ENCODE measurements at places on chromosomes 11 and 22.

- DNase-seq = no peak
These were observed 12.8 kb downstream of the MAPK8IP2 start for GRCh38 chr22:50613291-50613981.

DNA sequence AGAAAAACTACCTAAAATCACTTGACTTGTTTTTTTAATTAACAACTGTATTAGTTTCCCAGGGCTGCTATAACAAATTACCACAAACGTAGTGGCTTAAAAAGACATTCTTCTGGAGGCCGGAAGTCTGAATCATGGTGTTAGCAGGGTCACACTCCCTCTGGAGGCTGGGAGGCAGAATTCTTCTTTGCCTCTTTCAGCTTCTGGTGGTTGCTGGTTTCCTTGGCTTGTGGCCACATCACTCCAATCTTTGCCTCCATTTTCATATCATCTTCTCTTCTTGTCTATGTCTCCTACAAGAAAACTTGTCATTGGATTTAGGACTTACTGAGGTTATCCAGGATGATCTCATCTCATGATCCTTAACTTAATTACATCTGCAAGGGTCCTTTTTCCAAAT, 7.4 kb upstream of the INCENP start:
- no peak for DNase-seq

- DNase-seq = no peak
These were observed 19.4 kb upstream of the FBLN1 start for GRCh38 chr22:45483319-45483718.

GRCh38 chr22:41910050-41911000, 4.5 kb downstream of the SHISA8 start:
- DNase-seq = peak; percentile 42

- no peak for DNase-seq
These were observed 23.4 kb downstream of the LDHAL6A start for GRCh38 chr11:18479063-18479462.

DNA sequence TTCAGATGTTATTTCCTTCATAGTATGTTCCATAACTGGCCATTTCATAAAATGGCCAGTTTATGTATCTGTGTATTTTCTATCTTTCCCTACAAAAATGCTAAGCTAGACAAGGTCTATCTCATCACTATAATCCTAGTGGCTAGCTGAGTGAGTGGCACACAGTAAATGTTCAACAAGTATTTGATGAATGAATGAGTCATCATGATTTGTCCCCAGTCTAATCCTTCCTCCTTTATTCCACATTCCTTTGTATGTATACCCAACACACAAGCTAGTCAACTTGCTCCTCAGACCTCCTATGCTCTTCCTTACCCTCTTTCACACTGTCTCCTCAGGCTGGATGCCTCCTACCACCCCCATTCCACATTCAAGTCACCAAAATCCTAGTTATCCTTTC, 12.5 kb downstream of the APLNR start:
- DNase-seq = no peak

DNA sequence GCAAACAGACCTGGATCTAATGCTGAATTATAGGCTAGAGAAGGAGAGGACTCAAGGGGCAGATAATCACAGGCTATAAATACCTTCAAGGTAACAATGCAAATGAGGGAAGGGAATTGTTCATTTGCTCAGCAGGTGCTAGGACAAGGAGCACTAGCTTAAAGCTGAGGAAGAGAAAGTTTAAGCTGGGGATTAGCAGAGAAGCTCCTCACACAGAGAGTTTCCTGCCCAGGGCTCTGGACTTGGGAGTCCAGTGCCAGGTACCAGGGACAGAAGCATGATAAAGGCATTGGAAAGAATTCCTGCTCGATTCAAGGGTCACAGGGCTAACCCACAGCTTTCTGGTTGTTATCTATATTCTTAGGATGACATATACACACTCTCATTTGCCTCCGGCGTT, 509.9 kb downstream of the NTM start:
- DNase-seq = no peak

GRCh38 chr11:66639066-66639813, 737 bp downstream of the RBM4 start:
- no peak for DNase-seq

- DNase-seq = no peak
These were observed 8.2 kb downstream of the GGT5 start for GRCh38 chr22:24236656-24237055.

- DNase-seq = no peak
These were observed 1249.3 kb downstream of the BRD1 start for GRCh38 chr22:48578138-48579042.

DNA sequence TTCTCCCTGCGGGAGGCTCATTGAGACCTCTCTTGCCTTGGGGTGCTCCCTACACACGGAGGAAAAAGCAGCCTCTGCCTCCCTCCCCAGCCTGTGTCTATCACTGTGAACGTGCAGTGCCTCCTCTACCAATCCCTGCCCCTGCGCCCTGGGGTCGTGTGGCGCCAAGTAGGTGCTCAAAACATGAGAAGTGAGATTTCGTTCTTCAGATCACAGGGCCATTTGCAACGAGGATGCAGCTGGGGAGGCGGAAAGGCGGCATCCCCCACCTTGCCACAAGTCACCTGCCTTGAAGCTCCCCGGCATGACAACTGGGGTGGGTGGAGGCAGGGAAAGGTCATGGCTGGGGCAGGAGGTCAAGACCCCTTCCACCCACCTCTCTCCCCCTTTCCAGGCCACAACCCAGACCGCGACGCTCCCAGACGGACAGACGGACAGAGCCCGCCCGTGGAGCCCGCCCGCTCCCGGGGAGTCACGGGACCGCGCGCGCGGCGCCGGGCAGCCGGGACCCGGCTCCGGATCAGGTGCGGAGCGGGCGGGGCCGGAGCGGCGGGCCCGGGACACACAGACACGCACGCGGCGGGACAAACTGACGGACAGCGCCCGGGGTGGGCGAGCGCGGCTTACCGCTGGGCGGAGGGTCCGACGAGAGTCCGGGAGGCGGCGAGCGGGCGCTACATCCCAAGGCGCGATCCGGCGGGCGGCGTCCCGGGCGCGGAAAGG, 485 bp downstream of the KCNJ4 start:
- DNase-seq = no peak

GRCh38 chr11:58580311-58580710, 1.4 kb downstream of the ZFP91 start:
- no peak for DNase-seq

DNA sequence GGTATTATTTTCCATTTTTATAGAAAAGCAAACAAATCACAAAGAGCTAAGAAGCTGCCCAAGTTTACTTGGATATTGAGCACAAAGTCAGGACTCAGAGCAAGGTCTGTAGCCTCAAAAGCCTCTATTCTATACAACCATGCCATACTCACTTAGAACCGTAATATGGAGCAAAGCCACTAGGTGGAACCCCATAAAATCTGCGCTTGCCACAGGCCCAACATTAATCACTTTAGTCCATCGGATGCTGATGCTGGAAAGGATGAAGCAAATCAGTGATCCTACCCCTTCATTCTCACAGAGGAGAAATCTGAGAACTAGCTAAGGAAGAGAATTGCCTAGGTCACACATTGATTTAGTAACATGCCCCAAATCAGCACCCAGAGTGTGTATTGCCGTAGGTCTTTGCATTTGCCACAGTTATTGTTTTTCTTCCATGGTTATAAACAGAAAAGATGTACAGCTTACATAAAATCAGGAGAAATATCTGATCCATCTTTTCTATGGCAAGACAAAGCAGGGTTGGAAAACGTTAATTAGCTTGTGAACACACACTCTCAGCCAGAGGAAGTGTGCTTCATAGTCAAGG, 56.7 kb upstream of the RAB38 start:
- no peak for DNase-seq

DNA sequence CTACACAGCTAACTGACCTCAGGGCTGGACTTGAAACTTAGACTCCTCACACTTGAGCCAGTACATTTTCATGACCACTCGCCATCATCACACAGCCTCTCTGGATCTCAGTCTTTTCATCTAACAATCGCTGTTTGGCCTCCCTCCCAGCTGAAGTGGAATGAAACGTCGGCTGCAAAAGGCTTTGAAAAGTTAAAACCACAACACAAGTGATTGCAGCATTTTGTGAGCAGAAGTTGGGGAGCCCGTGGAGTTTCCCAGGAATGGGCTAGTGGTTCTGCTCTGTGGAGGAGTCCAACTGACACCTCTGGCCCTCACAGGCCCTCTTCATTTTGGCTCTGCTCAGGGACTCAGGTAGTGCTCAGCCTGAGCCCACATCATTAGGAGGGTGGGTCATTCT, 35.9 kb upstream of the TRIM29 start:
- no peak for DNase-seq

GRCh38 chr22:32628628-32629572, 154.3 kb downstream of the FBXO7 start:
- DNase-seq = no peak

DNA sequence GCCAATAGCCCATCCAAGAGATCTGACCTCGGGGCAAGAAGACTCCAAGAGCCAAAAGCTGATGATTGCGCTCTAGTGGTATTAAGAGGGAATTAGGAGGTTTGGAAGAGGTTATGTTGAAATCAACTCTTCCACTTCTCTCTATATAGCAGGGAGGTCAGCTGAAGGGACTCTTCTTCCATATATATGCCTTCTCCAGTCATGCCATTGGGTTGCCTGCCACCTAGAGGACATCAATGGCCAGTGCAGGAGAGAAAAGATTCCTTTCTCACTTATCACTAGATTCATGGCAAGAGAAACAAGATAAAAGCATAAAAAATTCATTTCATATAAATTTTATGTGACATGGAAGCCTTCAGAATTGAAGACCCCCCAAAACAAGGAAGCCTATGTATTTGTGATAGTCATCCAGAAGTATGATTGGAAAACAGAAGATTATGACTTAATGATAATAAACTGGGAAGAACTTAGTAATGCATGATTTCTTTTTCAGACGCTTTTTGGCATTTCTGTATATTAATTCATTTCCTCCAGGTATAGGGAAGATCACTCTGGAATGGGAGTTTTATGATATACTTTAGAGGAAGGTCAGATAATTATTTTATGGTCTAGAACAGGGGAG, 435.1 kb upstream of the DDI1 start:
- no peak for DNase-seq

DNA sequence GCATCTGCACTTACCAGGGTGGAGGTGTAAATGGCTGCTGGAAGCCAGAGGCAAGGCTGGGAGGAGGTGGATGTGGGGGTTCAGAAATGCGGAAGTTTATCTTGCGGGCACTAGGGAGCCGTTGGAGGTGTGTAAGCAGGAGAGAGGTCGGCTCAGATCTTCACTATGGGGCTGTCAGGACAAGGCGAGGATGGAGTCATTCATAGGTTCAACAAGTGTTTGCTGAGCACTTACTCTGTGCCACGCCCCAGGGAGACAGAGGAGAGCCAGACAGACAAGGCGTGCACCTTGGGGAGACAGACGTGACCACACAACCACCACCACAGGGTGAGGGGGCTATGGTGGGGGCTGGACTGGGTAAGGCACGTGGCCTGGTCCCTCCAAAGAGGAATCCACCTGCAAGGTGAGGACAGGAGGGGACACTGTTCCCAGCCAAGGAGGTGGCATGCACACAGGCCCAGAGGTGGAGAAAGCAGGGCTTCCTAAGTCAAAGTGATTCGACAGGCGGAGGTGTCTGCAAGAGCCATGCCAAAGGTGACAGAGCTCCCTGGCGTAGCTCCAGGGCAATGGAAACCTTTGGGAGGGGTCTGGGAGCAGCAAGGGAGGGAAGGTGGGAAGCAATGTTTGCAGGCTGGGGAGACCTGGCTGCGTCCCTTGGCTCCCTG, 30.8 kb upstream of the TCF20 start:
- peak; percentile 11 for DNase-seq

- DNase-seq = peak; percentile 86
These were observed 734 bp downstream of the PRDM11 start for GRCh38 chr11:45147017-45147728.

- no peak for DNase-seq
These were observed 2.4 kb downstream of the WNT11 start for GRCh38 chr11:76203937-76204336.

DNA sequence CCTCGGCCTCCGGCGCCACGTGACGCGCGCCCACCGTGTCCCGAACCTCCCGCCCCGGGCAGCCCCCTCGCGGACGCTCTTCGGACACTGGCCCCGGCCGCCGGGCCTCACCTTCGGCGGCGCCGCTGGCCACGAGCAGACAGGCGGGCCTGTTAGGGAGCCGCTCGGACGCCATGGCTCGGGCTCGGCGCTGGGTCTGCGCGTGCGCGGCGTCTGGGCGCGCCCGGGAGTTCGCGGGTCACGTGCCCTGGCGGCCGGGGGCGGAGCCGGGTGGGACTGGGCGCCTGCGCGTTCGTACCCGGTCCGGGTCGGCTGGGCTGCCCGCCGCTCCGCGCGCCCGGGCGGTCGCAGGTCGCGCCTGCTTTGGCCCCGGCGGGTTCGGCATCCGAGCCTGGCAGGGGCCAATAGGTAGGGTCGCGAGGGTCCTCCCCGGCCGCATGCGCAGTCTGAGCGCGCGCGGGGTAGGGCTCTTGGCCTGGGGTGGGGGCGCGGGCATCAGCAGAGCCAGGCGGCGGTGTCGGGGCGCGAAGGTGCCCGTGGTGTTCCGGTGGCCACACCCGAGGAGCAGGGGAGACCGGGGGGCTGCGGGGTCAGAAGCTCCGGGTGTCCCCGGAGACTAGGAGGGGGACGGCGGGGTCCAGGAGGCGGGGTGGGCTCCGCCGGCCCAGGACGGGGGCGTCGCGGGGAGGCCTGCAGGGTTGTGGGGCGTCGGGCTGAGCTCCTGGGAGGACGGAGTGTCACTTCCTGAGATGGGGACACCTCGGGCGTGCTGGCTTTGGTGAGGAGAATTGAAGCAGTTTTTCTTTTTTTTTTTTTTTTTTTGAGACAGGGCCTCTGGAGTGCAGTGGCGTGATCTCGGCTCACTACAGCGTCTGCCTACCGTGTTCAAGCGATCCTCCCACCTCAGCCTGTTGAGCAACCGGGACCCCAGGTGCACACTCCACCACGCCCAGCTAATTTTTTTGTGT, at the start of gene GATD1:
TSS of gene GATD1 (minus strand) at position 200 of the 968 bp plus-strand sequence. CDS start at position 175, 25 bp downstream.
- peak; percentile 90 for DNase-seq

DNA sequence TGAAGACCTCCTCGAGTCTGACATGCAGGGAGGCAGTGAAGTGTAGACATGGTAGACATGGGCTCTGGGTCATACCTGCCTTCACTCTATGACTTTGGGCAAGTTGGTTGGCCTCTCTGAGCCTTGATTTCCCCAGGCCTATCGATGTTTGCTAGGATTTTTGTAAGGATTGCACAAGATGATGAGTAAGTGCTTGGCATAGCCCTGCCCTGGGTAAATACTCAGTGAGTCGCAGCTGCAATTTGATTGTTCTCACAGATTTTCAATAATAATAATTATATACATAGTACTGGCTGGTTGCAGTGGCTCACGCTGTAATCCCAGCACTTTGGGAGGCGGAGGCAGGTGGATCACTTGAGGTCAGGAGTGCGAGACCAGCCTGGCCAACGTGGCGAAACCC, 18.1 kb downstream of the MCM5 start:
- no peak for DNase-seq

- no peak for DNase-seq
These were observed 40.7 kb downstream of the LMO1 start for GRCh38 chr11:8222820-8223512.

All from stimulated activated naive CD4-positive, alpha-beta T cell (primary cell).